Frontal cortex (tissue), 4 donors: ENCODE measurements at places on chromosomes 16 and 17. TPM values are rescaled to one million over a fixed set of nuclear protein-coding genes. Genes with fewer than 3 reads are reported as not detected.

PDXDC1 gene
- 58.3 TPM for total RNA-seq

TP53TG3C gene
- total RNA-seq = not detected

RAB11FIP4 gene
- total RNA-seq = 48.1 TPM

GRCh38 chr17:46144246-46144645 is 49.0 kb downstream of the KANSL1 start:
- no peak for DNase-seq

GRCh38 chr16:22373662-22374310 is 633 bp downstream of the CDR2 start:
- no peak for DNase-seq

DNA sequence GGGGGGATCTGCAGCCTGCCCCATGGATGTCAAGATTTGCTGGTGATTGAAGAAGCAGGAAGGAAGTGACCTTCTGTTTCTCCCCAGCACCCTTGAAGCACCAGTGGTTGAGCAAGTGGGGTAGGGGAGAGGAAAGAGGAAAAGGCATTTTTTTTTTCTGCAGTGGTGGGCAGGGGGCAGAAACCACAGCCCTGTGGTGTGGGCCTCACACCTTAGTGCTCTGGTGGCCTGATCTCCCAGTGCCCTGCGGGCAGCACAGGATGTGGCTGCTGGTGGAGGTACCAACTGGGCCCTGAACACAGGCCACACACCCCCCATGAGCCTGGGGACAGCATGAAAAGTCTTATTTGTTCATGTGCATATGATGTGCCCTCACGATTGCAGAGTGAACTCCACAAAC is 7.1 kb downstream of the ITGAD start:
- DNase-seq = no peak

- DNase-seq = no peak
Measured at GRCh38 chr17:59804901-59805465, 87.8 kb downstream of the TUBD1 start.

GRCh38 chr16:67613808-67614207 is 31.1 kb upstream of the CARMIL2 start:
- DNase-seq = no peak

DNA sequence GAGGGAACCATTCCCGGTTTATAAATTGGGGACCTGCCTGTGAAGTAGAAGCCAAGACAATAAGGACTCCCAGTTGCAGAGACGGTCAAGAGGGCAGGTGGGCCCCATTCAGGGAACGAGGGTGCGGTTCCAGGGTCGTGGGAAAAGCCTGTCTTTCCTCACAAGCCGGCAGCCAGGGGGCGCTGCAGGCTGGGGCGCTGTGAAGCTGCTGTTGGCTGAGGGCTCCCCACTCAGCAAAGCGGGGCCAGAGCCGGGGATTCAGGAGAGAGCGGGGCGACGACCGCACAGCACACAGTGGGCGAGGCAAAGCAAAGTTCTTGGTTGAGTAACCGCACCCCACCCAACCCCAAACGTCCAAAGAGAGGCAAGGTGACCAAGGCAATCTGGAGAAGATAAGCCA is 24.9 kb downstream of the CDRT15 start:
- no peak for DNase-seq

GRCh38 chr17:48929812-48930165 is 14.9 kb downstream of the SNF8 start:
- no peak for DNase-seq
